ENCODE measurements at places on chromosomes 16 and 17. TPM values are rescaled to one million over a fixed set of nuclear protein-coding genes. Genes with fewer than 3 reads are reported as not detected.
A peak's percentile ranks its signal among the peaks of the same experiment; 100 is the strongest.

Gene CDH5
- total RNA-seq = not detected

Gene C17orf78
- total RNA-seq = not detected

Gene MC1R
- total RNA-seq = 1.7 TPM

Gene CFAP97D1
- not detected for total RNA-seq

Gene ADCY7
- 2.5 TPM for total RNA-seq

Gene USP31
- 7.8 TPM for total RNA-seq

Gene TMEM235
- total RNA-seq = 0.09 TPM

Gene SAMD14
- total RNA-seq = 8.7 TPM

Gene KCTD5
- 34.5 TPM for total RNA-seq

DNA sequence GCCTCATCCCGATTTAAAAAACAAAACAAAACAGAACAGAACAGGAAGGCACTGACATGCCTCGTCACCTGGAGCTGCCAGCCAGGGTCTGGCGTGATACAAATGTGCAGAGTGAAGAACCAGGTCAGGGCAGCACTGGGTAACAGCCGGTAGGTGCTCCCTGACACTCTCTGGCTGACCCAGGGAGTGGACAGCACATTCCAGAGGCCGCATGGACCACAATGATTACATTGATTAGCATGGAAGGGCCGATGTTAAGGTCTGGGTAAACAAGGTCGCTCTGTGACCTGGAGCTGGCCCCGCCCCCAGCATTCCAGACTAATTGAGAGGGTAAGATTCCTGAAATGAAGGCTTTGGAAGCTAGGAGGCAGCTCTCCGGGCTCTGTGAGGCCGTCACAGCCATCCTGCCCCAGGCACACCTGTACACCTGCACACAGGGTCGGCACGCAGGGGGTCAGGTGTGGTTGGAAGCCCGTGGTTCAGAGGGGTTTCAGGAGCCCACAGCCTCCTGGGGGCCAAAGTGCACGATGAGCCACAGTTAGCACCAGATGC, 21.4 kb downstream of the PIEZO1 start:
- H3K36me3 ChIP-seq = no peaks in the 10 kb centered on the region
- H3K27ac ChIP-seq = no peak overlapping the region
- peaks cover 34% of the 10 kb centered on the region for H3K4me1 ChIP-seq
- peak; percentile 93 for DNase-seq
- no peaks in the 10 kb centered on the region for H3K27me3 ChIP-seq

- H3K4me1 ChIP-seq = no peaks in the 10 kb centered on the region
- no peak for DNase-seq
- H3K27me3 ChIP-seq = no peaks in the 10 kb centered on the region
- H3K4me3 ChIP-seq = peak overlapping the region; percentile 99
Measured at GRCh38 chr16:1351215-1351581, 480 bp downstream of the TSR3 start.

DNA sequence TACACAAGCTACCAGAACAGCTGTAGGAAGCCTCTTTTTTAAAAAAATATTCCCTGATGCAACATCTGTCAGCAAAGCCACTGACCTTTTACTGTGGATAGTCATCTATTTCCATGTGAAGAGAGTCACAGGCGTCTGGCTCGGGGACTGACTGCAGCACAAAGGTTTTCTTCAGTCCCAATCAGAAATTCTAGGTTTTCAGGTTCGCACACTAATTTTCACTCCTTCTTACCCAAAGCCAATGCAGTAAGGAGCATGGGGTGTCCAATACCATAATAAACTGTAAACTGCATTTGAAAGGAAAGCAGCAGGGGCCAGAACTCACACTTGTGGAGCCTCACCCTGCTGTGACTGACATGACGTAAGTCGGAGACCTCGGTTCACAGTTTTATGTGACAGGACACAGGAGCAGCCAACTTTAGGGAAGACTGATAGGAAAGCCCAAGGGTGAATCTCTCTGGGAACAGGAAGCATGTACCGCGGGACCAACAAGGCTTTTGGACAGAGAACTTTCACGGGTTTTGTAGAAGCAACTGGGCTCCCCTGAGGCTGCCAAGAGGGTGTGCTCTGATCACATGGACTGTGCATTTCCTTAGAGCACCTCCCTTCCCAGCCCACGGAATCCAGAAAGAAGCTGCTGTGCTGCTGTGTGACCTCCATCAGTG, 9.1 kb upstream of the TMEM100 start:
- H3K36me3 ChIP-seq = no peaks in the 10 kb centered on the region
- H3K4me3 ChIP-seq = no peak overlapping the region
- DNase-seq = peak; percentile 20
- no peaks in the 10 kb centered on the region for H3K27me3 ChIP-seq

DNA sequence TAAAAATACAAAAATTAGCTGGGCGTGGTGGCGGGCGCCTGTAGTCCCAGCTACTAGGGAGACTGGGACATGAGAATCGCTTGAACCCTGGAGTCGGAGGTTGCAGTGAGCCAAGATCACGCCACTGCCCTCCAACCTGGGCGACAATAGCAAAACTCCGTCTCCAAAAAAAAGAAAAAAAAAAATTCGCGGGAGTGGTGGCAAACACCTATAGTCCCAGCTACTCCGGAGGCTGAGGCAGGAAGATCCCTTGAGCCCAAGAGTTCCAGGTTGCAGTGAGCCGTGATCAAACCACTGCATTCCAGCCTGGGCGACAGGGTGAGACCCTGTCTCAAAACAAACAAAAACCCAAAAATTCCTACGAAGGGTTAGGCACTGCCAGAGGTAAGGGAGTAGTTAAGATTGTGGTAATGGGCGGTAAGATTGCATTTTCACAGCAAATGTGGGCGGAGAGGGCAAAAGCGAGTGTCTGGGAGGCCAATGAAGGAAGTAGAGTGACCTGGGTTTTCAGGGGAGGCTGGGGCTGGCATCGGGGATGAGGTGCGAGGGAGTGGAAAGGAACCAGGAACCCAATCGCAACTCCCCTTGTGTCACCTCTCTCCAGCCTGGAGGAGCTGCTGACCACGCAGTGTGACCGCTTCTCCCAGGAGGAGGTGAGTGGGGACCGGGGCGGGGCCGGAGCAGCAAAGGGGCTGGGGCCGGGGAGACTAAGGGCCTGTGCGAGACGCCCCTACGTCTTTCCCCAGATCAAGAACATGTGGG, 2.6 kb downstream of the MYL11 start:
- H3K27ac ChIP-seq = peak overlapping the region; percentile 99
- H3K4me3 ChIP-seq = peak overlapping the region; percentile 62
- no peaks in the 10 kb centered on the region for H3K27me3 ChIP-seq
- no peaks in the 10 kb centered on the region for H3K36me3 ChIP-seq
- peaks cover 19% of the 10 kb centered on the region for H3K4me1 ChIP-seq
- peak; percentile 38 for DNase-seq

DNA sequence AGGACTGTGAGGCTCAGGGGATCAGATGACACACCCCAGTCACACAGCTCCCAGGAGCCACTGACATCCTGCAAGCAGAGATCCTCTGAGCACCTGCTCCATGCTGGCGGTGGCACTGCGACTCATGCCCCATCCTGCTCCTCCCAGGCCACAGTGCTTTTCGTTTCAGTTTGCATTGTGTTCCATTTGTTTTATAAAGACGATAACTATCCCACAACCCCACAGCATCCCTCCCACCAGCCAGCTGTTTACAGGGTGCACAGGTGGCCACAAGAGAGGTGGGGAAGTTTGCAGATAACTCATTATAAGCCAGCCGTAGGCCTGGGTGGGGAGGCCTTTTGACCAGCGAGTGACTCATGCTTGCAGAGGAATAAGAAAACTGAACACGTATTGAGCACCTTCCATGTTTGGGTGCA, 28.2 kb downstream of the BCO1 start:
- no peaks in the 10 kb centered on the region for H3K27me3 ChIP-seq
- no peak overlapping the region for H3K27ac ChIP-seq
- H3K36me3 ChIP-seq = no peaks in the 10 kb centered on the region
- DNase-seq = no peak
- H3K4me3 ChIP-seq = no peak overlapping the region
- no peaks in the 10 kb centered on the region for H3K4me1 ChIP-seq

- H3K4me3 ChIP-seq = no peak overlapping the region
- H3K27me3 ChIP-seq = no peaks in the 10 kb centered on the region
- H3K36me3 ChIP-seq = no peaks in the 10 kb centered on the region
- H3K4me1 ChIP-seq = peaks cover 6% of the 10 kb centered on the region
Measured at GRCh38 chr16:79993629-79994209, 393.2 kb upstream of the MAF start.

GRCh38 chr16:2244301-2244700, 7.1 kb downstream of the ECI1 start:
- no peaks in the 10 kb centered on the region for H3K27me3 ChIP-seq
- no peaks in the 10 kb centered on the region for H3K36me3 ChIP-seq
- peak; percentile 22 for DNase-seq
- H3K4me3 ChIP-seq = no peak overlapping the region
- H3K4me1 ChIP-seq = no peaks in the 10 kb centered on the region

DNA sequence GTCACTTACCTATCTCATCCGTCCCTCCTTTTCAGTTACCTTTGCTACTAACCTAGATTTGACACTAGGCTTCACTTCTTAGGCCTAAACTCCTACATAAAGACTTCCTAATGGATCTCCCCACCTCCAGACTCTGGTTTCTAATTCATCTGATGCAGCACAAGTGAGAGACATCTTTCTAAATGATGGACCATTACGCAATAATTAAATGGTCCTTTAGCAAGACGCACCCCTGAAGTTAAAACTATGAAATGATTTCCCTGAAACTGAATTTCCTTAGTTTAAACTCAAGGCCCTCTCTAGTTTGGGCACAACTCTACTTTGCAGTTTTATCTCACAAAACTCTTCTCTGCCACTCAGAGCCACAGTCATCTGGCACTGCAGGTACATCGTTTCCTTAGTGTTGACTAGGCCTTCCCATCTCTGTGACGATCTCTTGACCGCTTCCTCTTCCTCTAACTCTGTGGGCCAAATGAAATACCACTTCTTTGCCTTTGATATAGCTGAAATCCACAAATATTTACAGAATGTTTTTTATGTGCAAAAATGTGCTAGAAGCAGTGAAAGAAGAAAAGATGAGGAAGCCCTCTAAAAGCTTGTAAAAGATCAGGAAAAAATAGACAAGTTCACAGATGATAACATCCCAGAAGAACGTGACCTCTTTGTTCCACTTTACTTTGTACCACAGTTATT, 3.3 kb downstream of the SYNRG start:
- no peak overlapping the region for H3K27ac ChIP-seq
- H3K4me1 ChIP-seq = peaks cover 6% of the 10 kb centered on the region
- no peaks in the 10 kb centered on the region for H3K27me3 ChIP-seq
- H3K36me3 ChIP-seq = no peaks in the 10 kb centered on the region

GRCh38 chr17:80886641-80887573, 104.7 kb upstream of the CHMP6 start:
- no peak for DNase-seq
- no peak overlapping the region for H3K4me3 ChIP-seq
- H3K36me3 ChIP-seq = no peaks in the 10 kb centered on the region
- no peaks in the 10 kb centered on the region for H3K27me3 ChIP-seq
- no peaks in the 10 kb centered on the region for H3K4me1 ChIP-seq

DNA sequence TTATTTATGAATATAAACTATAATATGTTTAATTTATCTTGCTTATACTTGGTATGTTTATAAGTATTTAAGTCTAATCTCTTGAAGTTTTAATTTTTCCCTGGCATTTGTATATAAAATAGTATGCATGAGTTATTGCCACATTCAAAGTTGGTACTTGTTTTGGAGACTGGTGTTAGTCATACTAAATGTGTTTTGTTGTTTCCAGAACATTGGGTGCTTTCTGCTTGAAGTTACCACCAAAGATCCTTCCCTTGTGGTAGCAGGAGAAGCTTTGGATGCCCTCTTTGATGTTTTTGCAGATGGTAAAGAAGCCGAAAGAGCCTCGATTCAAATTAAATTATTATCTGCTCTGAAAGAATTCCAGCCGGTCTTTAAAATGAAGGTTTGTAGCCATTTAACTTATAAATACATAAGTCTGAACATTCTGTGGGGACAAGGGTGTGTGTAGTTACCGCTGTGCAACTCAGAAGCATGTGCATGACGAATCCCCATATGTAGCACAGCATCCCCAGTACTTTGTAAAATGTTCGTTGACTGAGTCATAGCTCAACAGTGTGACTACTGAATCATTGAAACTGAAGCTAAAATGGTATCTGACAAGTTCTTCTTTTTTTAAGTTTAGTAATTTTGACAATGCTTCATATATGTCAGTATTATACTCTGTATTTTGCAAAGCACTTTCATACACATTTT, 36.4 kb downstream of the HEATR3 start:
- H3K36me3 ChIP-seq = no peaks in the 10 kb centered on the region
- DNase-seq = no peak
- H3K4me1 ChIP-seq = no peaks in the 10 kb centered on the region
- no peaks in the 10 kb centered on the region for H3K27me3 ChIP-seq
- no peak overlapping the region for H3K4me3 ChIP-seq

GRCh38 chr16:75558846-75559401, 2.9 kb upstream of the TMEM231 start:
- H3K4me3 ChIP-seq = no peak overlapping the region
- no peaks in the 10 kb centered on the region for H3K36me3 ChIP-seq
- no peak overlapping the region for H3K27ac ChIP-seq
- H3K27me3 ChIP-seq = no peaks in the 10 kb centered on the region
- peaks cover 23% of the 10 kb centered on the region for H3K4me1 ChIP-seq

DNA sequence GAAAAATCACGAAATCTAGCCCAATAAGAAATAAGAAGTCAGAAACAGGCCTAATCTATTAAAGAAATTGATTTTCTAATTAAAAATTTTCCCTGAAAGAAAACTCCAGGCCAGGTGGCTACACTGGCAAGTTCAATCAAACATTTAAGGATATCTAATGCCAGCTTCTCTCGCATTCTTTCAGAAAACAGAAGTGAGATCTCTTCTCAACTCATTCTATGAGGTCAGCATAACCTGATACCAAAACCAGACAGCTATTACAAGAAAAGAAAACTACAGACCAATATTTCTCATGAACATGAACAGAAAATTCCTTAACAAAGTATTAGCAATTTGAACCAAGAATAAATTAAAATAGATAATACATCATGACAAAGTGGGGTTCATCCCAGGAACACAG, 52.4 kb downstream of the AXIN2 start:
- no peak for DNase-seq
- H3K4me3 ChIP-seq = no peak overlapping the region
- no peaks in the 10 kb centered on the region for H3K4me1 ChIP-seq
- H3K27ac ChIP-seq = no peak overlapping the region
- no peaks in the 10 kb centered on the region for H3K36me3 ChIP-seq

GRCh38 chr16:81556715-81557284, 112.2 kb downstream of the CMIP start:
- no peaks in the 10 kb centered on the region for H3K36me3 ChIP-seq
- peaks cover 16% of the 10 kb centered on the region for H3K4me1 ChIP-seq
- H3K27ac ChIP-seq = no peak overlapping the region
- DNase-seq = no peak

GRCh38 chr16:58501242-58502131, 1.5 kb downstream of the NDRG4 start:
- H3K27ac ChIP-seq = no peak overlapping the region
- H3K4me1 ChIP-seq = peaks cover 13% of the 10 kb centered on the region
- H3K4me3 ChIP-seq = peak overlapping the region; percentile 56
- H3K36me3 ChIP-seq = no peaks in the 10 kb centered on the region
- H3K27me3 ChIP-seq = peaks cover 25% of the 10 kb centered on the region

Measured in neural progenitor cell (in vitro differentiated cells).